ENCODE measurements at places on chromosomes 2 and 18.

GRCh38 chr18:28350821-28351220 is 173.9 kb upstream of the CDH2 start:
- DNase-seq = no peak

DNA sequence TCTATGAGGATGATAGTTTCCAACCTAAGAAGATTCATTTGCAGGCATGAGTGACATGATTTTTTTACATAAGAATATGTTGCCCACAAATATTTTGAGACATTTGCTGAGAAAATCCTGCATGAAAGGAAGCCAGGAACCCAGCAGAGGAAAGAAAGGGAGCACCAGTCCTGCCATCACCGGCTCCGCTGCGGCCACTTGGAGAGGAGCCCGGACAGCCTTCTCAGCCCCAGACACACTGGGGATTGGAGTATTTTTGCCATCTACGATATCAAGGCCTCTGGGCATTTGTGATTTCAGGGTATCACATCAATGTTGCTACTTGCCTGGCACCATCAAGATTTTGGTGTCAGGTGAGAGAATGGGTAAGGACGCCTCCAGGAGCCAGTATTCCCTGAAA is 228.3 kb downstream of the PTGR3 start:
- DNase-seq = no peak

GRCh38 chr2:98731041-98731893 is at the start of gene MGAT4A:
Gene MGAT4A, minus strand, starts transcription at chr2:98731132. Its CDS starts 4,800 bp downstream, at chr2:98726332.
- peak; percentile 76 for DNase-seq

- no peak for DNase-seq
These were observed 83.7 kb upstream of the FSHR start for GRCh38 chr2:49237867-49238603.

DNA sequence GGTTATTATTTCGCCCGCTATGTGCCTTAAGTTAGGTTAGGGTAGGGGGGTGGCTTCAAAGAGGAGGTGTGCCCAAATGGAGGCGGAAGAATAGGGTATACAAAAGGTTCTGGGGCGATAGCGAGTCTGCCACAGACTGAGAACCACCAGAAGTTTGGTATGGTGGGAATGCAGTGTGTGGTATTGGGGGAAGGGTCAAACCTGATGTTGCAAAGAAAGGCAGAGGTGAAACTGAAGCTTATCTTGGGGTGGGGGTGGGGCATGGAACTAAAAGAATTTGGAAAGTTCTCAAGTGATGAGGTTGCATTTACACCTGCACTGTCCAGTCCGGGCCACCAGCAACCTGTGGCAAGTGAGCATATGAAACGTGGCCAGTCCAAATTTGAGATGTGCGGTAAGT is 11.8 kb upstream of the CCBE1 start:
- no peak for DNase-seq

GRCh38 chr18:80119111-80119510 is 10.0 kb downstream of the ADNP2 start:
- no peak for DNase-seq

DNA sequence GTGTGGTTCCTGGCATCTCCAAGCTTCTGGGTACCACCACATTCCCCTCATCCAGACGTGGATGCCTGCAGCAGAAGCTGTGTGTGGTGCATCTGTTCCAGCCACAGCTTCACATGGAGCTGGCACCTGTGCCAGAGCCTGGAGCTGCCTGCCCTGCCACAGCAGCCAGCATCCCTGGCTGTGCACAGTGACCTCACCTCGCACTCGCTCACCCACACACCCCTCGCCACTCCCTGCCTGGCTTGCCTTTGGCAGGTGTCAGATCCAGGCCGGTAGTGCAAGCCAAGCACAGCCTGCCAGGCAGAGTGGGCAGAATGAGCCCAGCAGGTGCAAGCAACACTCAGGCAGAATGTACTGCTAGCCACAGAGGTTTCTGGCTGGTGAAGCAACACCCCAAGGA is 59.9 kb upstream of the DYNC1I2 start:
- DNase-seq = no peak

DNA sequence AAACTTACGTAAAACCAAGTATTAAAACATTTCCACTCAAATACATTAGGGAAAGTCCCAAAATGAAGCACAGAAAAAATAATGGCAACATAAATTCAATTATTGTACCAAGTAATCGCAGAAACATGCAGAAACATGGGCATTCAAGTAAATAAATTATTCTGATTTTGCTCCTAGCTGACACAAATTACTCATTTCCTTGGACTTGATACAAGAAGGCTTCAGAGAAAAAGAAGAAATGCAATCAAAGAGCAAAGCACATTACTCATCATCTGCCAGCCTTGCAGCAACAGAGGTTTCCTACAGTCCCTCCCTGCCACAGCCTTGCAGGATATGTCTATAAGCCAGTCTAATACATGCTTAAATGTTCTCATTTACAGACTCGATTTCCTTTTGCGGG is 439.8 kb upstream of the LYPD1 start:
- DNase-seq = no peak

- DNase-seq = no peak
These were observed 345.5 kb upstream of the CWC22 start for GRCh38 chr2:180352620-180353019.

- no peak for DNase-seq
These were observed 32.9 kb downstream of the UBR3 start for GRCh38 chr2:169860149-169860548.

- no peak for DNase-seq
These were observed 92.9 kb upstream of the SIX2 start for GRCh38 chr2:45102141-45102540.

GRCh38 chr2:203728321-203728720 is 21.9 kb downstream of the CD28 start:
- DNase-seq = no peak

DNA sequence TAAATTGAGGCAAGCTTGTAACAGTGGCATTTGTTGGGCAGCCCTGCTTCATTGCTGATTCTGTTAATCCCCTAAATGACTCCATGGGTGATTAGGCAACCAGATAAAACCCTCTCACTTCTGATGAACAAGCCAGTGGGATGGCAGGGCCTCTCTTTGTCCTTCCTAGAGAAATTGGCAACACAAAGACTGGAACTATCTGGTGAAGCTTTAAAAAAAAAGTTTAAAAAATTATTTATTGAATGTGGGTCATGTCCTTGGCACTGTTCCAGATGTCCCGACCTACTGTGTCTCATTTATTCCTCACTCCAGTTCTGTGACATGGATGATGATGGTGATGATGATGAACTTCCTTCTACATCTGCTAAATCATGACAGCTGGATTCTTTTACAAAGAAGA is 30.8 kb downstream of the NRP2 start:
- no peak for DNase-seq

DNA sequence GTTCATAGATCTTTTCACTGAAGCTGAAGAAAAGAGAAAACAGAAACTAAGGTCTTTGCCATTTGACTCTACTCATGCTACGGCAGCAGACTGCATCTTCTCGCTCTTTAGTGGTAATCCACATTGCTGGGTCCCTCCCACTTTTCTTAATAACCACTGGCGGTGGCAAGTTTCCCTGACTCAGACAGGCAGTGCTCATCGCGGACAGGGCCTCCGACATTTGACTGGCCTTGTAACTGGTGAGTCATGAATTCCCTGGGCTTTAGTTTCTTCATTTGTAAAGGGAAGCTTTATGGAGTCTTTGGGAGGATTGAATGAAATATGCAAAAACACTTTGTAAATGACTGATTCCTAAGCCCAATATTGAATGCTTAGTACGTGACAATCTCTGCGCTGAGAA is 238.2 kb upstream of the RBBP8 start:
- no peak for DNase-seq

GRCh38 chr2:111121028-111121827 is 514 bp downstream of the BCL2L11 start:
- peak; percentile 52 for DNase-seq

GRCh38 chr18:11761553-11761952 is 72.5 kb downstream of the GNAL start:
- no peak for DNase-seq

Measured in effector memory CD8-positive, alpha-beta T cell (primary cell).